ENCODE measurements at places on chromosomes 2 and 18. TPM values are rescaled to one million over a fixed set of nuclear protein-coding genes. Genes with fewer than 3 reads are reported as not detected.

GRCh38 chr2:191258996-191259395, 13.8 kb downstream of the MYO1B start:
- no peak overlapping the region for H3K27ac ChIP-seq
- H3K36me3 ChIP-seq: no peaks in the 10 kb centered on the region
- H3K27me3 ChIP-seq: no peaks in the 10 kb centered on the region
- no peak overlapping the region for H3K4me3 ChIP-seq
- peaks cover 4% of the 10 kb centered on the region for H3K4me1 ChIP-seq

GRCh38 chr2:81835321-81836000, 1530.9 kb upstream of the LRRTM1 start:
- DNase-seq: no peak
- no peak overlapping the region for H3K4me3 ChIP-seq
- no peaks in the 10 kb centered on the region for H3K4me1 ChIP-seq
- H3K27me3 ChIP-seq: no peaks in the 10 kb centered on the region
- no peaks in the 10 kb centered on the region for H3K36me3 ChIP-seq

GRCh38 chr2:237581751-237582746, 8.5 kb downstream of the RAB17 start:
- H3K36me3 ChIP-seq: no peaks in the 10 kb centered on the region
- DNase-seq: peak; percentile 87
- no peaks in the 10 kb centered on the region for H3K4me1 ChIP-seq
- peak overlapping the region; percentile 70 for H3K27ac ChIP-seq

The UPP2 gene
- polyA plus RNA-seq: 0.01 TPM

GRCh38 chr2:231611273-231612108, 18.8 kb downstream of the TEX44 start:
- no peaks in the 10 kb centered on the region for H3K27me3 ChIP-seq
- no peak for DNase-seq
- no peaks in the 10 kb centered on the region for H3K36me3 ChIP-seq
- peaks cover 23% of the 10 kb centered on the region for H3K4me1 ChIP-seq

DNA sequence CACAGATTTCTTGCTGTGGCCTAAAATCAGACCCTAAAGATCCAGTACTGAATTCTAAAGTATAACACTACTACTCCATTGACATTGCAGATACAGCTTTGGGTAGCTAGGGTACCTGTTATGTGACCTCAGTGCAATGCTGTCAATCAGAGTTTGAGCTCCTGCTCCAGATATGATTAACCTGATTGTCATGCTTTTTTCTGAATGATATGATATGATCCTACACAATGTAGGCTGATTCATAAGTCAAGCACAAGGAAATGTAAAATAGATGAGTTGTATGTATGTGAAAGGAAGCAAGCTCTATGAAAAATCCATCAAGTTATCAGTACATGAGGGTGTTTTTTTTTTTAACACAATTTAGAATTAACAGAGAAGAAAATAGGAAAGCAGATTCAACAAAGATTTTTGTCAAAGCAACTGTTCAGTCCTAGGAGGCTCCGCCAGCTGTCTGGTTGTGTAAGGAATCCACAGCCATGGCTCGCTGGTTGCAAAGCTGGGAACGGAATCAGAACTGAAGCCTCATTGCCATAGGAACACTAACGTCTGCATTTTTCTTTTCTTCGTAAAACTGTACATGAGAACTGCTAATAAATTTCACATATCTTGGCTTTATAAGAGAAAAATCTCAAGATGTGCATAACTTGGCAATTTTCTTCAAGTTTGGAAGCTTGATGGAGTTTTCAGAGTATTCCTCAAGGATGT, 52.9 kb downstream of the NR4A2 start:
- H3K27me3 ChIP-seq: no peaks in the 10 kb centered on the region
- H3K27ac ChIP-seq: no peak overlapping the region
- no peak overlapping the region for H3K4me3 ChIP-seq

The C2orf15 gene
- 2.7 TPM for polyA plus RNA-seq

The ABCB11 gene
- 0.02 TPM for polyA plus RNA-seq

The POTEI gene
- 0.03 TPM for polyA plus RNA-seq

DNA sequence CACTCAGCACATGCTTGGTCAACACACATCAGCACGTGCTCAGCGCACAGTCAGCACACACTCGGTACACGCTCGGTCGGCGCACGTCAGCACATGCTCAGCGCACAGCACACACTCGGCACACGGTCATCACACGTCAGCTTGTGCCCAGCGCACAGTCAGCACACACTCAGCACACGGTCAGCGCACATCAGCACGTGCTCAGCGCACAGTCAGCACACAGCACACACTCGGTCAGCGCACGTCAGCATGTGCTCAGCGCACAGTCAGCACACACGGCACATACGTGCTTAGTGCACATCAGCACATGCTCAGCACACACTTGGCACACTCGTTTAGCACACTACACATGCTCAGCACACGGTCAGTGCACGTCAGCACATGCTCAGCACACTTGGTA, 49.7 kb upstream of the NFATC1 start:
- H3K27ac ChIP-seq: no peak overlapping the region

The G6PC2 gene
- polyA plus RNA-seq: 0.08 TPM

DNA sequence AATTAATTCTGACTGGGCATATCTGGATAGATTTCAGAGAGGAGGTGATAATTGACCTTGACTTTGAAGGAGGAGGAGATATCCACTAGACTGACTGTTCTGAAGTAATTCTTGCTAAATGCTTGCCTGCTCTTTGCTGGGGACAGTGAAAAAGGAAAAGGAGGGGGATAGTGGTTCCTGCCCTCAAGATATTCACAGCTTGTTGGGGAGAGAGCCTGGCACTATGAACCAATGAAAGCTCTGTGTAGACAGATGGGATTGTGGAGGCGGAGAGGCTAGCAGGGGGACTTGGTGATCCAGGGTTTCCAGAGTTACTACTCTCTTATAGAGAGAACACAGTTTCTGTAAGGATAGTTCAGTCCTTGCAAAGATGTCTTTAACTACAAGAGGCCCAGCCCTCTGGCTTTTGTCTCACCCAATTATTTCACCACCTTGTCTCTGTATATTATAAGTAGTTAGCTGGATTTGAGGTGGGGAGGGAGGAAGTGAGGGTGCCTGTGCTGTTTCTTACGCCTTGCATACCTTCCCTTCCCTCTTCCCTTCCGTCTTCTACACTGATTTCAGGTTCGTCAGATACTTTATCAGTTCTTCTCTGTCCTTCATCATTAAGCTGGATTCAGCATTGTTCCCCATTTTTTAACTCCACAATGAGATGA, 190.4 kb downstream of the PRKCE start:
- no peak for DNase-seq
- H3K36me3 ChIP-seq: no peaks in the 10 kb centered on the region
- peaks cover 49% of the 10 kb centered on the region for H3K4me1 ChIP-seq
- no peaks in the 10 kb centered on the region for H3K27me3 ChIP-seq
- H3K27ac ChIP-seq: no peak overlapping the region

GRCh38 chr2:70961648-70961994, 16.8 kb upstream of the ANKRD53 start:
- no peak for DNase-seq
- peaks cover 8% of the 10 kb centered on the region for H3K4me1 ChIP-seq
- H3K27ac ChIP-seq: no peak overlapping the region
- peaks cover 20% of the 10 kb centered on the region for H3K27me3 ChIP-seq

- H3K4me3 ChIP-seq: no peak overlapping the region
- H3K36me3 ChIP-seq: no peaks in the 10 kb centered on the region
Observed at GRCh38 chr2:179669196-179669595, 192.2 kb downstream of the ZNF385B start.

GRCh38 chr2:226727251-226727650, 72.4 kb downstream of the IRS1 start:
- no peak overlapping the region for H3K27ac ChIP-seq
- no peaks in the 10 kb centered on the region for H3K36me3 ChIP-seq
- DNase-seq: no peak

Data from lung (tissue), 17 donors.